NAMALWA (cell line): ENCODE measurements at places on chromosomes 13 and 19.

GRCh38 chr19:41726493-41726892 lies 18.1 kb downstream of the CEACAM5 start:
- no peak for DNase-seq

DNA sequence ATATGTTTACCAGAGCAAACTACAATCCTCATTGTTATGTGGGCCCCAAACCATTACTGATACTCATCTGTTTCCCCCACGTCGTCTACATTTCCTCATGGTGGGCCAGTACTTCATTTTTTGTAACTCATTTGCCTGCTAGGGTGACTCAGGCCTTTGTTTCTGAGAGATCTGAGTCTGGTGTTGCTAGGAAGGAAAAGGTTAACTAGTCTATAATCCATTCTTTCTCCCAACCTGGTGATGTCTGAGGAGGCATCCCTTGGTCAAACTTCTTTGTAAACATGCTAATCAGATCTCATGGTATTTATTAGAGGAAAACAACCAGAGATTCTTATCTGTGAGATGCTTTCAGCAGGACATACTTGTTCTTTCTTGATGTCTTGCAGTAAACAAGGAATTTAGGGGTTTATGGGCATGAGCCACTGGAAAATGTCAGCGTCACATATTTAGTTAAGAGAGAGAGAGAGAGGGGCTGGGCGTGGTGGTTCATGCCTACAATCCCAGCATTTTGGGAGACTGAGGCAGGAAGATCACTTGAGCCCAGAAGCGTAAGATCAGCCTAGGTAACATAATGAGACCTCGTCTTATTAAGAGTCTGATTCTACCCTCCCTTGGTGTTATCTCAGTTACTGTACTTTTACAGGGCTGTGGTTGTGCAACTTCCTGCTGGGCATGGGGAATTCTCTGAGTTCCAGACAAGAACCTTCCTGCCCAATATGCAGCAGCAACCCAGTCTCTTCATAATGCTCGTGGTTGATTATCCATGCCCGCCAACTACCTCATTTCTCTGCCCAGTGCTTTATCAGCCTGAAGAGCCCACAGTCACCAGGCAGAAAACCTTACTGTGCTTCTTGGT lies 9.7 kb upstream of the DPRX start:
- no peak for DNase-seq

- no peak for DNase-seq
These were observed 1.4 kb upstream of the SRRM5 start for GRCh38 chr19:43610493-43610892.

DNA sequence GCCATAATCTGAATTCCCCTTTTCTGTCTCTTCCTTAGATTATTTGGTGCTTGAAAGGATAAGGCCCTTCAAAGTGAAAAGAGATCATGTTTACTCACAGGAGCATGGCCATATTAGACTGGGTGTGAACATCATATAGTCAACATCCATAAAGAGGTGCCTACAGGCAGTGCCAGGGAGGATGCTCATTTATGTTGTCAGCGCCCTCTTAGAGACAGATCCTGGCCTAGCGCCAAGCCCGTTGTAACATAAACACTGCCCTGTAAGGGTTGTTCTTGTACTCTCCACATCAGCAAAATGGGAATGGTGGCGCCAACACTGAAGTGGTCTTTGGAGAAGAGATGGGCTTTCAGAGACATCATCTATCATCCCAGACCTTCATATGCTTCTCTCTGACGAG lies 16.1 kb downstream of the PCDH8 start:
- no peak for DNase-seq

DNA sequence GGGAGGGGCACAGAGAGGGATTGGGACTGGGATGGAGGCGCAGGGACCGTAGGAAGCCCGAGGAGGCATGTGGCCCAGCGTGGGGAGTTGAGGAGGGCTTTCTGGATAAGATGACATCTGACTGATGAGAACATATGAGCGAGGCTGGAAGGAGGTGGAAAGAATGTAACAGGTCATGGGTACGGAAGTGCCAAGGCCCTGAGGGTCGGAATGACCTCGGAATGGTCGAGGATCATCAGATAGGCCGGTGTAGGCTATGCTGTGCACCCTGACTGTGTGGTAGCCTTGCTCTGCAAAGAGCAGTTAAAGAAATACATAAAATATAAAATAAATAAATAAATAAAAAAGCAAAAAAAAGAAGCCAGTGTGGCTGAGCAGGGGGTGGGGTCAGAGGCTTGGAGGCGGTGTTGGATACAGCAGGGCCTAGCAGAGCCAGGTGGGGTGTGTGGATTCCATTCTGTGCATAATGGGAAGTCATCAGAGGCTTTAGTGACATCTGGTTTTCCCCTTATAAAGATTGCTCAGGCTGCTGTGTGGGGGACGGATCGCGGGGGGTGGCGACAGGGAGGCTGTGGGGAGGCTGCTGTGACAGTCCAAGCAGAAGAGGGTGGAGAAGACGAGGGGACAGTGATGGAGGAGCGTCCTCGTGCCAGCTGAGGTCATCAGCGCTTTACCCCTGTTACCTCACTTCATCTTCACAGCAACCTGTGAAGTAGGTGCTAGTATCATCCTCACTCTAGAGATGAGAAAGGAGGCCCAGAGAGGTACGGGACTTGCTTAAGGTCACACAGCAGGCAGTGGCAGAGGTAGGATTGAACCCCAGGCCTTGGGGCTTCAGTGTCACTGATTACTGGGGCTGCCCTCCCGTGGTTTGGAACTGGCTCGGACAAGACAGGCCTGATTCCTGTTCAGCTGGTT lies 5.0 kb downstream of the PAK4 start:
- no peak for DNase-seq

DNA sequence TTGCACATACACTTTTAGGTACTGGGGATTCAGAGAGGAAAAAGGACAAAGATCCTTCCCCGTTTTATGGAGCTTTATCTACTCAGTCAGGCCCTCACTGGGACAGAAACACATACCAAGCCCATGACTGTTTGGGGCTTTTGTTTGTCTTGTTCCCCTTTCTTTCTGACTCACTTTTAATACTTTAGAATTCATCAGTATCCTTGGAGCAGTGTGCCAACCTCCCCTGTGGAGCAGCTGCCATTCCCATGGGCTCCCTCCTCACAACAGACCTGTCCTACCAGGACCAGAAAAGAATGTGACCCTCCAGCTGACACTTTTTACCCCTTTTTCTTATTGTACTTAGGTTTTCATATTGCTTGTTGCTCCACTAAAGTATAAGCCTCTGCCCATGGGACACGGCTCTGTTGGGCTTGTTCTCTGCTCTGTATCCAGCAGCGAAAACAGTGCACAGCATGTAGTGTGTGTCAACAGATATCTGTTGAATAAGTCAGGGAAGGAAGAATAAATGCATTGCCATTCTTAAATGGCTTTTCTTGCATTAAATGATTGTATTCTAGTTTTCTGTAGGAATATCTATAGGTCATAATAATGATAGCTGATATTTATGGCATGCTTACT lies 431.1 kb downstream of the EFNB2 start:
- DNase-seq = no peak

DNA sequence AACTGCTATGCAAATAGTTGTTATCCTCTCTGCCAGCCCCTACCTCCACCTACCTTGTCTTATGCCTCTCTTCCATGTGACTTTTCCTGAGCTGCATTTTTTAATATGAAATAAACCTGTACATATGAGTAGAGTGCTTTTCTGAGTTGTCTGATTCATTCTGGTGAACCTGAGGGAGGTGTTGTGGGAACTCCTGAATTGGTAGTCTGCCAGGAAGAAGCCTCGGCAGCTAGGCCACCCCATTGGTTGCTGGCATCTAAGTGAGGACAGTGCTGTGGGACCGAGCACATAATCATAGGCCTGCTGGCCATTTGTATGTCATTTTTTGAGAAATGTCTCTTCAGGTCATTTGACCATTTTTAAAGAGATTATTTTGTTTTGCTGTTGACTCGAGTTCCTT lies 1146.8 kb downstream of the UQCRFS1 start:
- DNase-seq = no peak

- no peak for DNase-seq
These were observed 1.6 kb downstream of the GRIK5 start for GRCh38 chr19:42068361-42068755.

DNA sequence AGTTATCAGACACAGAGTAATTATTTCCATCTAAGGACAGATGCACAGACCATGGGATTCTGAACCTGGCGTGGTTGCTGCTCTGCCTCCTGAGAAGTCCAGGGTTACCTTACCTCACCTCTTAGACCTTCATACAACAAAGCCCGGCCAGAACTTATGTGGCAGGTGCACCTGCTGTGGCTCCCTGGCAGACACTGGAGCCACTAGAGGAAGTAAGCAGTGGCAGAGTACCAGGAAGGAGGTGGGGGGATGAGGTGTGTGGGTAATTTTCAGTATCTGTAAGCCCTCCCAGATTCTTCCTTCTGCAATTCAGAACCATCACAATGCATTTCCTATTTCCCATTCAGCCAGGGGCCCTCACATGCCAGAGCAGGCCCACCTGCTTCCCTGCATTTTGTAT lies 106.1 kb upstream of the DOCK9 start:
- DNase-seq = peak; percentile 31

GRCh38 chr13:80214050-80214449 lies 126.9 kb downstream of the SPRY2 start:
- no peak for DNase-seq

- DNase-seq = no peak
These were observed 328.1 kb downstream of the MYO16 start for GRCh38 chr13:108957369-108958012.

DNA sequence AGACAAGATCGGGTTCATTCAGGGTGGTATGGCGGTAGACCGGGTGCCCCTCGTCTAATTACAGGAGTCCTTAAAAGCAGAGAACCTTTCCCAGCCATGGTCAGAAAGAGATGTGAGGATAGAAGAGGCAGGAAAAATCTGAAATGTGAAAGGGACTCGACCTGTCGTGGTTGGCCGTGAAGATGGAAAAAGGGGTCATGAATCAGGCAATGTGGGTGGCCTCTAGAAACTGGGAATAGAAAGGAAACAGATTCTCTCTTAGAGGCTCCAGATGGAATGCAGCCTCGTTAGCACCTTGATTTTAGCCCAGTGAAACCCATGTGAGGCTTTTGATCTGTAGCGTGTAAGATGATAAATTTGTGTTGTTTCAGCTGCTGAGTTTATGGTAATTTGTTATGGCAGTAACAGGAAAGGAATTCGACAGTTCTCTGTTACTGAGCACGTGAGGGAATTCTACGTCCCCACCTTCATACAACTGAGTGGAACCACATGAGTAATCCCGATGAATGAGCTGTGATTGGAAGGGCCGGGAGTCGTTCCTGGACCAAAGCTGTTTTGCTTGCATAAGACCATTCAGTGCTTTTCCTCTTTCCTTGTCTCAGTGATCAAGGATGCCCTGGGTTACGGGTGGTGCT lies 11.0 kb upstream of the CA11 start:
- DNase-seq = no peak

DNA sequence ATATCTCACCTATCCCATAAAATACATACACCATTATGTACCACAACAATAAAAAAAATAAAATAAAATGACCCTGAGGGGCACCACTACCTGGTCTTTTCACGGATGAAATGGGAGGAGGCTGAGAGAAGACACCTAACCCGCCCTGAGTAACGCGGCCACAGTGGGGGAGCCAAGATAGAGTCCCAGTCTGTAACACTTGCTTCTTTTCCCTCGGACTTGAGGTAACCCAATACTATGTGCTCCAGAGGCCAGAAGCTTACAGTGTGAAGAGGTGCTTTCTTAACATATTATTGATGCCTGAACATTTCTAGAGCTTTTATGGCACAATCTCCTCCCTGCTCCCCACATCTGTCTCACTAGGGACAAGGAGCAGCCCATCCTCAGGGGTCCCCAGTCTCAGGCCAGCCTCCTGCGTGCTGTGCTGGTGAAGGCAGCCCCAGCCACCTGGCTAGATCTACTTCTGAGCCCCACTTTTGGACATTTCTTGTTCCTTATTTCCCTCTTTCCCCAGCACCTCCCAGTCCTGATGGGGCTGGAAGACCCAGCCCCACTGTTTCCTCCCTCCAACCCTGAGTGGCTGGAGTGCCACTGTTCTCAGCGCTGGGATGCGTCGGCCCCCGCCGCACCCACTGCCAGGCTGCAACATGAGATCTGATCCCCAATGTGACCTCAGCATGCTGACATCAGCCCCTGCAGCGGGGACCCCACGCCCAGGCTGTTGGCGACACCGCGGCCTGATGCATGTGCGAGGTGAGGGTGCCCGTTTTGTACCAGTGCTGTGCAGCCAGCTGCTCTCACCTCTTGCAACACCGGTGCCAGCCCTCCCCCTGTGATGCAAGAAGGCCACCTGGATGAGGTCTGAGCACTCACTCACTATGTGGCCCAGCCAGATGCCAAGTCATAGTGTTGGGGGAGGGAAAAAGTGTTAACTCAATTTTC lies 143.3 kb downstream of the DCLK1 start:
- no peak for DNase-seq

DNA sequence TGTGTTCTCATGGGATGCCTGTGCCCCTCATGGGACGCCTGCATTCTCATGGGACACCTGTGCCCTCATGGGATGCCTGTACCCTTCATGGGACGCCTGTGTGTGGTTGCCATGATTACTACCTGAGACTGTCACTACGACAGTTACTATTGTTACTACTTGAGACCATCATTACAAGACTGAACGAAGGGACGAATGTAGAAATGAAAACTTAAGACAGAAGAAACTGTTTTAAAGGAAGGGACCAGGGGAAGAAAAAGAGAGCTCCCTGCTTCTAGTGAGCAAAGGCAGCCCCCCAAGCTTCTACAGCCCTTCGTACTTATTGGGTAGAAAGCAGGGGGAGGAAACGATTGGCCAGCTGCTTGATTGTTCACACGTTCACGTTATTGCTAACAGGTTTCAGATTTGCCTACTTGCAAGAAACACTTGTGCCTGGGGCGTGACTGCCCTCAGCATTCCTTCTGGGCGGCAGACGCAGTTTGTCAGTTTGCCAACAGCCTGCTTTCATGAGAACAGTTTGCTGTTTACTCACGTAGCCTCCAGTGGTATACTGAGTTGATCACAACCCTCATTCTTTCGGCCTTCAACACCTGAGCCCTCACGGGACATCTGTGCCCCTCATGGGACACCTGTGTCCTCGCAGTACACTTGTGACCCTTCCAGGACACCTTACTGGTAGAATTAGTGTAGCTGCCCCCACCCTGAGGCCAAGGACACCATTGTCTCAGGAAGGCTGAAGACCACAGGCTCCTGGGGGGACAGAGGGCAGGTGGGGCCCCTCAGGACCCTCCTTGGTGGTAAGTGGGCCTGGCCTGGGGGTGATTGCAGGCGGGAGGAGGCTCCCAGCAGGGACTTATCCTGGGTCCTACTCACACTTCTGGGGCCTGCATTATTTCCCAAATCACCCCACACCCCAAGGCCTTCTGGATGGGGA lies 2.5 kb upstream of the S1PR4 start:
- DNase-seq = peak; percentile 64

GRCh38 chr13:108741930-108742329 lies 112.5 kb downstream of the MYO16 start:
- DNase-seq = no peak

DNA sequence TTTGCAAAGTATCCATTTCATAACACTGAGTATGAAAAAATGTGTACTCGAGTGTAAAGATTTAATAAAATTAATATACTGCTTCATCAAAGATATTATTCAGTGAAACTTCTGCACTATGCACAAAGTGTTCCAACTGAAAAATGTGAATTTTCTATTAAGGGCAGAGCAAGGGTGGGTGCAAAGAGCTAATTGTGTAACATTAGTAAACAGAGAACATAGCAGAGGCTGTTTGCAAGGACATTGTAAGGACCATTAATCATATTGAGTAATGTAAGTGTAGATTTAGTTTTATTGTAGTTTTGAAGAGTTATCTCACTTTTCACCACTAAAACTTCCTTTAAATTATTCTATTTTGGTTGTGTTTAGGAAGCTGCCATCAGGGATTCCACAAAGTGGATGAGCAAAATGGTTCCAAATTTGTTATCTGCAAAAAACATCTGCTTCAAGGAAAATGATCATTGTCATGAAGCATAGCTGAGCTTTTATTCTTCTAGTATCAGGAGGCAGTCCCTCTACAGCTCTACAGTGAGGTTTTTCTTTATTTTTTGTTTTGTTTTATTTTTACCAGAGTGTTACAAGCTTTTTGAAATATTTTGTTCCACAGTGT lies 1375.4 kb downstream of the SLITRK1 start:
- no peak for DNase-seq
